ENCODE measurements at places on chromosomes 11 and 22.

GRCh38 chr22:46175631-46176030 is 25.3 kb downstream of the PPARA start:
- DNase-seq, result no peak

DNA sequence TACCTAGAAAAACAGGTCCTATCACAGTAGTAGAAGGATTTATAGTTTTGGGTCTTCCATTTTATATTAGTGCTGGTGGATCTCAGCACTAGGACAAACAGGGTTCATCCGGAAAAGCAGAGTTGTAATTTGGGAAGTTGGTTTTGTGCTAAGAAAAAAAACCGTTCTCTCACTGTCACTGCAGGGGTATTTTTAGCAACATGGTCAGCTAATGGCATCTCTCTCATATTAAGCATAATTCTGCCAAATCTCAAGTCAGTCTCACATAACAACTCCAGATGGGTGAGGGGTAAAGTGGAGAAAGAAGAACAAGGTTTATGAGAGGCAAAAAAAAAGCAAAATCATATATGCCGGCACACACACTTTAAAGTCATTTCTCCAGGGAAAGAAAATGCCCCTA is 51.6 kb upstream of the GDPD4 start:
- DNase-seq, result no peak

GRCh38 chr11:7603031-7603781 is 70.1 kb downstream of the CYB5R2 start:
- DNase-seq, result no peak

GRCh38 chr11:127098684-127099083 is 98.1 kb upstream of the KIRREL3 start:
- DNase-seq, result no peak

DNA sequence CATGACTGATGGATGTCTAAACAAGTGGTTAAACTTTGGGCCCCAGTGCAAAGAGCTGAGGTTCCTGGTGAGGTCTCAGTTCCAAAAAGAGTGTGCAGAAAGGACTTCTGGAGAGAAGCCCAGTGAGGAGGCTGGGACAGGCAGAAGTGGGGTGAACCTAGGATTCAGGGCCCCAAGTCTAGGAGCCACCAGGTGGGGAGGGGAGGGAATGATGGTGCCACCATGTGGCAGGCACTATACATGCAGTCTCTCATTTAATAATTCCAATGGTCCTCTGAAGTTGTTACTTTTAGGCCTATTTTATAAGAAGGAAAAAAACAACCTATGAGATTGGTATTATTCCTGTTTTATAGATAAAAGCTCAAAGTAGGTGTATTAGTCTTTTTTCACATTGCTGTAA is 102.0 kb downstream of the INSC start:
- no peak for DNase-seq

DNA sequence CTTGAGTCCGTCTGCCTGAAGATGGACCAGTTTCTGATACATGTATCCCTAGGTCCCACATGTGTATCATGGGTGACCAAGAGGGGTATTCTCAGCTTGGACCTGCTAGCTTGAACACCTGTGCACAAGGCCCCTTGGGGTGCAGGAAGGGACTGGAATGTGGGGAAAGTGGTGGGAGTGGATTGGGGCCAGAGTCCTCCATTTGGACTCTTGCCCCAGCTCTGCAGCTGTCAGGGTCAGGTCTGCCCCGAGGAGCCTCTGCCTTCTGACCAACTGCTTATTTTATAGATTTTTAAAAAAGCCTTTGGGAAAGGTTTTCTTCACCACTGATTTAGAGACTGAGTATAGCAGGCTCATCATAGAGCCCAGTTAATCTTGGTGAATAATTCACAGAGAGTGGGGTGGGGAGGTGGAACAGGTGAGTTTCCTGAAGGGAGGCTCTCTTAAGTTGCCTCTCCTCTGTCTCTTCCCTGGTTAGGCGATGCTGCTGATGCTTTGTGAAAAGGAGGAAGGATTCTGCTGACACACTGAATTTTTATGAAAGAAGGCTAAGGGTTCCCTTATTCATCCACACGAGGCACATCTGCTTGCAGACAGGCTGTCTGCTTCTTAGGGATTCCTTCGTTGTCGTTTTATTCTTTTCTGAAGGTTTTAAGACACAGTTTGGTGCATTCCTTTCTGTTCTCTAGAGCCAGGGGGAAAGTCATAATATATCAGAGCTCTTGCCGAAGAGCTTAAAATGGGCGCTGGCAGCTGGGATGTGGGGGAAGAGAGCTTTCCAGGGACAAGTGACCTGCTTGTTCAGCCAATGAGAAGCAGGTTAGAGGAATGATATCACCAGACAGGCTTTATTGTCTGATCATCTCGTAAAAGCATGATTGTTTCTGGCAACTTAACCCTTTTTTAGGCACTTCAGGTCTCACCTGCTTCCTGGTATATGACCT is 19.9 kb downstream of the TRIM44 start:
- no peak for DNase-seq

- DNase-seq, result no peak
These were observed 208.1 kb downstream of the MYO18B start for GRCh38 chr22:25950111-25950510.

Measured in CD4-positive, CD25-positive, alpha-beta regulatory T cell (primary cell).